Aorta (tissue), 5 donors: ENCODE measurements at places on chromosomes 4 and X. TPM values are rescaled to one million over a fixed set of nuclear protein-coding genes. Genes with fewer than 3 reads are reported as not detected.

SPATA18 gene
- polyA plus RNA-seq = 7.3 TPM

AGTR2 gene
- not detected for polyA plus RNA-seq

RASL11B gene
- 4.8 TPM for polyA plus RNA-seq

CASK gene
- 10.6 TPM for polyA plus RNA-seq

CXCL13 gene
- polyA plus RNA-seq = 0.26 TPM

NXF2B gene
- polyA plus RNA-seq = not detected

TMEM255A gene
- polyA plus RNA-seq = not detected

ZNF630 gene
- polyA plus RNA-seq = 5.0 TPM

EMD gene
- 97.7 TPM for polyA plus RNA-seq

DDIT4L gene
- 2.0 TPM for polyA plus RNA-seq

SFRP2 gene
- 0.92 TPM for polyA plus RNA-seq

SHROOM2 gene
- polyA plus RNA-seq = 0.28 TPM
